ENCODE measurements at places on chromosomes 1 and 21. TPM values are rescaled to one million over a fixed set of nuclear protein-coding genes. Genes with fewer than 3 reads are reported as not detected.

SPATA45 gene
- total RNA-seq: 0.51 TPM

RCSD1 gene
- 61.7 TPM for total RNA-seq

OR2L13 gene
- not detected for total RNA-seq

DNA sequence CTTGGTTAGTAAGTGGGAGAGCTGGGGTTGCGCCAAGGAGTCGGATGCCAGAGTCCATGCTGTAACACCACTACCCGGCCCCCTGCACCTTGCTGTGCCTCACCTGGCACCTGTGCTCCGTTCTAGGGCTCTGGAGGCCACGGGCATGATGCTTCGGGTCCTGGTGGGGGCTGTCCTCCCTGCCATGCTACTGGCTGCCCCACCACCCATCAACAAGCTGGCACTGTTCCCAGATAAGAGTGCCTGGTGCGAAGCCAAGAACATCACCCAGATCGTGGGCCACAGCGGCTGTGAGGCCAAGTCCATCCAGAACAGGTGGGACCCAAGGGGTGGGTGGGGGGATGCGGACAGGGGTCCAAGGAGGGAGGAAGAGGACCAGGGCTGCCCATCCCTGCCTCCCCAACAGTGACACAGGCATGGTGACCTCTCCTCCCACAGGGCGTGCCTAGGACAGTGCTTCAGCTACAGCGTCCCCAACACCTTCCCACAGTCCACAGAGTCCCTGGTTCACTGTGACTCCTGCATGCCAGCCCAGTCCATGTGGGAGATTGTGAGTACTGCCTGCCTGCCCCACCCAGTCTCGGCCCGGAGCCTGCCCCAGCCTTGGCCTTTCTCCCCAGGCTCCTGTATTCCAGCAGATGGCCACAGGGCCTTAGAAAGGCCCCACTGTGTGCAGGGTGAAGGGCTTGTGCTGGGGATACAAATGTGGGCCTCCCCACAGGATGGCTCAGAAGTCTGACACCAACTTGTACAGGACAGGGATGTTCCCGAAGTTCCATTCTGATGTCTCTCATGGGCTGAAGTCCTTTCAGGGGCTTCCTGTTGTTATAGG lies 9.6 kb upstream of the HTR6 start:
- no peak for DNase-seq
- no peak overlapping the region for H3K4me3 ChIP-seq
- H3K27ac ChIP-seq: no peak overlapping the region
- H3K27me3 ChIP-seq: no peaks in the 10 kb centered on the region
- H3K36me3 ChIP-seq: no peaks in the 10 kb centered on the region

- no peaks in the 10 kb centered on the region for H3K4me1 ChIP-seq
- H3K36me3 ChIP-seq: no peaks in the 10 kb centered on the region
- no peak overlapping the region for H3K4me3 ChIP-seq
- no peaks in the 10 kb centered on the region for H3K27me3 ChIP-seq
- no peak overlapping the region for H3K27ac ChIP-seq
Observed at GRCh38 chr1:84883286-84883685, 9.7 kb downstream of the LPAR3 start.

DNA sequence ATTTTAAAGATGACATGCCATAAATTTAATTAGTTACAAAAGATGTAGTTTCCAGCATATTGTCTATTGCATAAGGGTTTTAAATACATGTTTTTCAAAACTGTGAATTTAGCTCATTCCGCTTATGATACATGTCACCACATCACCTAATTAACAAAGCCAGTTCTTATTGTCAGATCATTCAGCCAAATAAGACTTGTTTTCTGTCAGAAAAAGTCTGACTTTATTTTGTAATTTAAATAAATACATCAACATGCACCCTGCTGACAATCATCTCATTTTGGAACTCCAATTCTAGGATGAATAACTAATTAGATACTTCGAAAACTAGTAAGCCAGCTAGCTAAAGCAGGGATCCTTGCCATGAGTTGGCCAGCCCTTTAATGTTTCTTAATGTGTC lies 110.9 kb upstream of the APP start:
- H3K27me3 ChIP-seq: peaks cover 1% of the 10 kb centered on the region
- H3K4me3 ChIP-seq: no peak overlapping the region
- no peaks in the 10 kb centered on the region for H3K36me3 ChIP-seq
- H3K4me1 ChIP-seq: no peaks in the 10 kb centered on the region
- no peak overlapping the region for H3K27ac ChIP-seq

DNA sequence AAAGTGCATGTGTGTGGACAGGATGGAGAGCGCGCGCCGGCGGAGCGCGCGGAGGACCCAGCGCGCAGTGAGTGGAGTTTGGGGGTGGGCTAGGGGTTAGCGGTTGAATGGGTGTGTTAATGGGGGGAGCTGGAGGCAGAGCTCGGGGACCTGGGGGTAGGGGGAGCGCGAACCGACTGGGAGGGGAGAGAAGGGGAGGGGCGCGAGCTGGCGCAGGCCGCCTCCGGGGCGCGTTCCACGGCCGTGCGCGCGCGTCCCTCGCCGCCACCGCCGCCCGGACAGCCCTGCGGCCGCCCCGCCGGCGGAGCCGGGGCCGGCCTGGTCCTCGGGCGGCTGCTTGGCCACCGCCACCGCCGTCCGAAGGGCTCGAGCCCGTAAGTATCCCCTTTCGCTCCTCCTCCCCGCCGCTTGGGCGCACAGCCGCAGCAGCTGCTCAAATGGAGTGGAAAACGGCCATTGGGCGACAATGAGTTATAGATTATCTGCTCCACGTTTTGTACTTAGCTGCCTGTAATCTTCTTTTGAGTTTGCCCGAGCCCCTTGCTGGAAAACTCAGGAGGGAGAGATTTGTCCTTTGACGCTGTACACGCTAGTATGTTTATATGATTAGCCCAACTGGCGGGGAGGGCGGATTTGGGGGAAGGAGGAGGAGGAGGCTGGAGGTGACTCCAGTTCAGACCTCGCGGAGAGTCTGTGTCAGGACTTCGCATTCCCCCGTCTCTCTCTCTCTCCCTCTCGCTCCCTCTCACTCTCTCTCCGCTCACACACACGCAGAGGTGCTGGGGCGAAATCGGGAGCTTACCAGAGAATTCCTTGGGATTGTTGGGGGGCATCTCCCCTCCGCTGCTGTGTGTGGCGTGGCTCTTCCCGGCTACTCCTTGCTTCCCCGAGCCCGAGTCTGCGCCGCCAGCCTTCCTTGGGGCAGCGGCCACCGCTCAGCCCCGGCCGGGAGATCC lies at the start of gene ADGRL2:
Gene ADGRL2, plus strand, starts transcription at position 240 of the 956 bp plus-strand sequence. CDS start 36,051 bp downstream, outside the sequence.
- peak within 1 kb of the TSS; percentile 37 for H3K4me3 ChIP-seq
- peaks cover 3% of the 10 kb centered on the region for H3K4me1 ChIP-seq
- H3K36me3 ChIP-seq: peaks cover 2% of the 10 kb centered on the region
- DNase-seq: peak; percentile 9
- no peak within 1 kb of the TSS for H3K27ac ChIP-seq
- peaks cover 32% of the 10 kb centered on the region for H3K27me3 ChIP-seq

- H3K36me3 ChIP-seq: peaks cover 26% of the 10 kb centered on the region
- H3K4me3 ChIP-seq: no peak overlapping the region
- no peaks in the 10 kb centered on the region for H3K27me3 ChIP-seq
Observed at GRCh38 chr1:21217812-21218596, 41.3 kb upstream of the EIF4G3 start.

GRCh38 chr1:92404661-92405060 lies 82.1 kb downstream of the GFI1 start:
- H3K4me1 ChIP-seq: peaks cover 7% of the 10 kb centered on the region
- H3K4me3 ChIP-seq: no peak overlapping the region
- peaks cover 9% of the 10 kb centered on the region for H3K36me3 ChIP-seq
- H3K27ac ChIP-seq: no peak overlapping the region

GRCh38 chr1:11957398-11957797 lies 22.8 kb upstream of the MFN2 start:
- no peak for DNase-seq
- H3K4me3 ChIP-seq: no peak overlapping the region
- no peaks in the 10 kb centered on the region for H3K4me1 ChIP-seq
- H3K27ac ChIP-seq: no peak overlapping the region
- no peaks in the 10 kb centered on the region for H3K27me3 ChIP-seq

GRCh38 chr1:40241362-40241761 lies 6.4 kb upstream of the TMCO2 start:
- H3K27me3 ChIP-seq: no peaks in the 10 kb centered on the region
- peak overlapping the region; percentile 84 for H3K27ac ChIP-seq
- peak overlapping the region; percentile 14 for H3K4me3 ChIP-seq
- H3K4me1 ChIP-seq: peaks cover 66% of the 10 kb centered on the region
- peaks cover 23% of the 10 kb centered on the region for H3K36me3 ChIP-seq

- peak; percentile 96 for DNase-seq
- H3K4me1 ChIP-seq: peaks cover 20% of the 10 kb centered on the region
- H3K36me3 ChIP-seq: no peaks in the 10 kb centered on the region
- no peaks in the 10 kb centered on the region for H3K27me3 ChIP-seq
- no peak overlapping the region for H3K4me3 ChIP-seq
Observed at GRCh38 chr1:36420836-36421317, 23.2 kb upstream of the LSM10 start.

GRCh38 chr1:176043537-176043936 lies 163.5 kb downstream of the COP1 start:
- peaks cover 29% of the 10 kb centered on the region for H3K36me3 ChIP-seq
- no peak overlapping the region for H3K4me3 ChIP-seq
- H3K27me3 ChIP-seq: no peaks in the 10 kb centered on the region
- H3K4me1 ChIP-seq: peaks cover 2% of the 10 kb centered on the region

- no peak for DNase-seq
- H3K27me3 ChIP-seq: peaks cover 7% of the 10 kb centered on the region
- no peak overlapping the region for H3K4me3 ChIP-seq
- H3K27ac ChIP-seq: no peak overlapping the region
- H3K36me3 ChIP-seq: no peaks in the 10 kb centered on the region
- peaks cover 3% of the 10 kb centered on the region for H3K4me1 ChIP-seq
Observed at GRCh38 chr1:11324567-11325165, 51.7 kb downstream of the UBIAD1 start.

DNA sequence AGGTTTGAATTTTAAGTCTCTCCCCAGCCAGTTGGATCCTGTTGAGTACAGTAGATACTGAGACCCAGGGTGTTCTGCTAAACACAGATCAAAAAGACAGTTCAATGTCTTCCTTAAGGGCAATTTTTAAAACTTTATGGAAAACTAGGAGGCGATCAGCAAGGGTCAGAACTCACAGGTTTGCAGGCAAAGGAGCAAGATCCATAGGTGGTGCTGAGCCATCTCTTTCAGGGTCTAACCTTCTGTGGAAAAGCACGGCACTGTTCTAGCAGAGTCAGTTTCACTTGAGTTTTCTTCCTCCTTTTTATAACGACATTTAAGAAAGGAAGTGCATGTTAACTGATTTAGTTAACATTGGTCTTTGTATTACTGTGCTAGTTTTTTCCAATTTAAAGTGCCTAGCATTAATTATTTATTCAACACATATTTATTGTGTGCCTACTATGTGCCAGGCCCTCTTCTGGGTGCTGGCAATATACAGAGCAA lies at the start of gene CD84:
Gene CD84, minus strand, starts transcription at position 281 of the 486 bp plus-strand sequence. Its CDS starts 59 bp downstream, at position 222.
- H3K27me3 ChIP-seq: no peaks in the 10 kb centered on the region
- H3K4me1 ChIP-seq: peaks cover 78% of the 10 kb centered on the region
- H3K36me3 ChIP-seq: peaks cover 14% of the 10 kb centered on the region
- peak within 1 kb of the TSS; percentile 83 for H3K4me3 ChIP-seq

Measured in activated CD4-positive, alpha-beta memory T cell treated with anti-CD3 and anti-CD28 coated beads for 36 hours (primary cell).